ENCODE measurements at places on chromosomes 12 and 14.

GRCh38 chr14:24312736-24313507 is 1.6 kb downstream of the LTB4R start:
- no peak for DNase-seq

- no peak for DNase-seq
These were observed 458.0 kb upstream of the ATP2B1 start for GRCh38 chr12:90166671-90167070.

- no peak for DNase-seq
These were observed 114.0 kb downstream of the RPAP3 start for GRCh38 chr12:47591795-47592194.

GRCh38 chr12:67068204-67068731 is 200.9 kb upstream of the CAND1 start:
- no peak for DNase-seq

DNA sequence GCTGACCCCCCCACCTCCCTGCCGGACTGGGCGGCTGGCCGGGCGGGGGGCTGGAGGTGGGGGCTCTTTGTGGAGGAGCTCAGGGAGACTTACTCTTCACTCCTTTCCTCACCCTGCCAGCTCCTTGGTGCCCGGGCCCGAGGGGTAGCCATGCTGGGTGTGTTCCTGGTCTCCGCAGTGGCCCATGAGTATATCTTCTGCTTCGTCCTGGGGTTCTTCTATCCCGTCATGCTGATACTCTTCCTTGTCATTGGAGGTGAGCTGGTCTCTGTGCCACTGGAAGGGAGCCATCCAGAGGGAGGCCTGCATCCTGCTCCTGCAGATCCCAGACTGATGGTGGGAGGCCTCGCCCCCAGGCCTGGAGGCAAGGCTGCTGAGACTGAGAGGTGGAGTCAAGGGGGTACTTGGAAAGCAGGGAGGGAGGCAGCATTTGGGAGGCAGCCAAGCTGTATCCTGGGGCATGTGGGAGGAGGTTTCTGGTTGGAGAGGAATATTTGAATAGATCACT is 19.7 kb downstream of the SOAT2 start:
- no peak for DNase-seq

DNA sequence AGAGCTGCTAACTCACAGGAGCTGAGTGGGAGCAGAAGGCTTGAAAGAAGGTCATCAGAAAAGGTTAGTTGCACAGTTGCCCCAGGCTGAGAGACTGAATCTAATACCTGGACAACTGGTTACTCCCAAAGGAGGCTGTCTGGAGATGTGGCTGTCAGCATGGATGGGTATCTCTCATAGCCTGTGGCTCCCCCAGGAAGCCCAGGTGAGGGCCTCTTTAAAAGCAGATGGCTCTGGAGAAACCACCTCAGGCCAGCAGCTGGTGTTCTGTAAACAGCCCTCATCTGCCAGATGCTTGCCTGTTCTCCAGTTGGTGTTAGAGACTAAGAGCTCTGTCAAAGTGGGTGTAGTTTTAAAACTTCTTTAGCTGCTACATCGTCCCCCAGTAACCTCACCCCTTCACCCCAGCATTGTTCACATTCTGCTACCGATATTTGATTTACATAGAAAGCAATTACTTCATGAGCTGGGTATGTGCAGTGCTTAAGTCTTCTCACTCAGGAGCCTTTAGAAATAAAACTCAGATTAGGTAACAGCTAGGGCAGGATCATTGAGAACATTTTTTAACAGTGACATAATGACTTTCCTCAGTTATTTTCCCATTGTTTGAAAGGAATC is 25.8 kb downstream of the DACT1 start:
- no peak for DNase-seq

GRCh38 chr12:63149909-63150712 is 890 bp downstream of the AVPR1A start:
- peak; percentile 1 for DNase-seq

DNA sequence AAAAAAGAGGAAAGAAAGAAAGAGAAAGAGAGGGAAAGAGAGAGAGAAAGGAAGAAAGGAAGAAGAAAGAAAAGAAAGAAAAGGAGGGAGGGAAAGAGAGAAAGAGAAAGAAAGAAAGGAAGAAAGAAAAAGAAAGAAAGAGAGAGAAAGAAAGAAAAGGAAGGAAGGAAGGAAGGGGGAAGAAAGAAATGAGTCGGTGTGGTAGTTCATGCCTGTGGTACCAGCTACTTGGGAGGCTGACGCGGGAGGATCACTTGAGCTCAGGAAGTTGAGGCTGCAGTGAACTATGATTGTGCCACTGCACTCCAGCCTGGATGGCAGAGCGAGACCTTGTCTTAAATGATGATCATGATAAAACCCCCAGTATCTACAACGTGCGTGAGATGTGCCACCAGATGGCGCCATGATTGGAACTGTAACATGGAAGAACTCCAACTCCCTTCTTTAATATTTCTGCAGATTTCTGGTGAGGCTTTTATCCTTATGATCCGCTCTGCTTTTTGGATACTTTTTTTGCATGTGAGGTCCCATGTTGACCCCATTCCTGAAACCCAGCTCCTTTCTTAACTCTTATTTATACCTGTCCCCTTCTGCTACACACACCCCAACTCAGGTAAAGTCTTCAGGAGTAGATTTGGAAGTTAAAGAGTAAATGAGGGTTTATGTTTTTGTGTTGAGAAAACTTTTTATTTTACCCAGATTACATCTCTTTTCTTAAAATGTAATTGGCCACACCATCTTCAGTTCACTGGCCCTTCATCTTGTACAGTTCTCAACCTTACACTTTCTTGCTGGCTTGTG is 25.6 kb downstream of the RNASE10 start:
- DNase-seq: peak; percentile 27

DNA sequence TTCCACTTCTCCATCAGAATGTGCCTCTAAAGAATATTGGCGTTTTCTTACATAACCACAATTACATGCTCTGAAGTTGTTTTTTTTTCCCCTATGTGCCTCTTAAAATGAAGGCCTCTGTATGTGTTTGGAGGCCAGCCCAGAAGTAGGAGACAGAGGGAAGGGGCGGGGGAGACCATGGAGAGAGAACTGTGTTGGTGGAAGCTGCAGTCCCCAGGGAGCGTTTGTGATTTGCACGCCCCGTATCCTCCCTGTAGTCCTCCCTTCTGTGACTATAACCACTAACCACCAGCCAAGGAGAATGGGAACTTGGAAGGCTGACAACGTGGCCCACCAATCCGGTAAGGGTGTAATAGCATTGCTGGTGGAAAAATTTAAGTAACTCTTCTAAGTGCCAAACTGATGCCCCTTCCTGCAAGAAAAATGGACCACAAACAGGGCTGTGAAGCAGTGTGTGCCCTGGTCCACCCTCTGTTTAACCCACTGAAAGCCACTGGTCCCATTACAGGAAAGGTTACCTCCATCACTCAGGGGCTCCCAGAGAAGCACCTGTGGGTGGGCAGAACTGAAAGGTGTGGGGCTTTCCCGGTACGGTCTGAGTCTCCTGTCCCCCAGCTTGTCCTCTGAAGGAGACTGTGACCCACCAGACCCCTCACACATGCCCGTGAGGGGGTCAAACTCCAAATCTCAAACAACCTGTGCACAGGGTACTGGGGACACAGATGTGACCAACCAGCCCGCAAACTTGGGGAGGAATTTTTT is 36.8 kb downstream of the CCDC88C start:
- DNase-seq: no peak

- no peak for DNase-seq
These were observed 85.4 kb downstream of the CHGA start for GRCh38 chr14:93008381-93008780.

DNA sequence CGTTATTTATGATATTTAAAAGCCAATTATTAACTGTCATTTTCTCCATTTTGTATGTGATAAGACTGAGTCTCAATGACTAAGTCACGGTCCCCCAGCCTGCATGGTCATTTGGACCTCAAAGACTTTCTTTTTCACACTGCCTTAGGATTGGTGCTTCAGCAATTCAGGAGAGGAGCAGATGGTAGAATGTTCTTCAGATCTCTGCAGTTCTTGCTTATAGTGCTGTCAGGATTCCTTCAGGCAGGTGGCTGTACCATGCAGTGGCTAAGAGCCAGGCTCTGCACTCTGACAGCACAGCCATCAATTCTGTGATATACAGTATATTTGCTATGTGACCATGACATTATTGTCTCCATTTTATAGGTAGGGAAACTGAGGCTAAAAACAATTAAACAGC is 18.7 kb downstream of the SSPN start:
- no peak for DNase-seq

DNA sequence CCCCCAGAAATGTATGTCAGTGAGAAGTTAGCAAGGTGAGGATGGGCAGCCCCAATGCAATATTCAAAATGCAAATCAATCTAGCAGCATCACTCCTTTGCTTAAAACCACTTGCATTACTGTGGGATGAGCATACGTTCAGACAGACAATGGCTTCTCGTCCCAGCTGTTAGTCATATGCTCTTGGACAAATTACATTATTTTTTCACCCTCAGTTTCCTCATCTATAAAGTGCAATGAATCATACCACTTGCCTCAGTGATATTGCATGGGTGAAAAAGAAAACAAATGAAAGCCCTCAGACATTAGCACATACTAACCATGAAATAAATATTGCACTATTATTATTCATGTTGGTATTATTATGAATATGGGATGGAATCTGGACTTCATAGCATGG is 132.3 kb downstream of the C12orf75 start:
- DNase-seq: no peak

GRCh38 chr12:82029936-82030335 is 270.8 kb upstream of the PPFIA2 start:
- no peak for DNase-seq

Measured in activated CD4-positive, CD25-positive, alpha-beta regulatory T cell (primary cell).